ENCODE measurements at places on chromosomes 5 and 9. TPM values are rescaled to one million over a fixed set of nuclear protein-coding genes. Genes with fewer than 3 reads are reported as not detected.

The SLC22A4 gene
- total RNA-seq = 0.62 TPM

The BARHL1 gene
- total RNA-seq = not detected

The COL5A1 gene
- not detected for total RNA-seq

The CACNA1B gene
- total RNA-seq = 0.04 TPM

The GLRA1 gene
- not detected for total RNA-seq

All from HepG2 (cell line).